T-cell (primary cell): ENCODE measurements at places on chromosomes 5 and 9. TPM values are rescaled to one million over a fixed set of nuclear protein-coding genes. Genes with fewer than 3 reads are reported as not detected.

Gene PDE6A
- not detected for total RNA-seq

GRCh38 chr5:6273090-6273735 lies 105.1 kb downstream of the MED10 start:
- H3K4me1 ChIP-seq = no peaks in the 10 kb centered on the region
- H3K27me3 ChIP-seq = no peaks in the 10 kb centered on the region
- H3K4me3 ChIP-seq = no peak overlapping the region
- no peaks in the 10 kb centered on the region for H3K36me3 ChIP-seq
- no peak overlapping the region for H3K27ac ChIP-seq

- no peak overlapping the region for H3K4me3 ChIP-seq
- no peak for DNase-seq
- H3K36me3 ChIP-seq = no peaks in the 10 kb centered on the region
- no peaks in the 10 kb centered on the region for H3K27me3 ChIP-seq
- H3K27ac ChIP-seq = no peak overlapping the region
- H3K4me1 ChIP-seq = no peaks in the 10 kb centered on the region
Measured at GRCh38 chr9:27433631-27434325, 90.3 kb upstream of the IFNK start.

- H3K27me3 ChIP-seq = peaks cover 17% of the 10 kb centered on the region
- H3K27ac ChIP-seq = no peak overlapping the region
- peaks cover 11% of the 10 kb centered on the region for H3K4me1 ChIP-seq
- H3K4me3 ChIP-seq = no peak overlapping the region
- no peaks in the 10 kb centered on the region for H3K36me3 ChIP-seq
Measured at GRCh38 chr9:93204470-93205043, 20.6 kb downstream of the WNK2 start.

DNA sequence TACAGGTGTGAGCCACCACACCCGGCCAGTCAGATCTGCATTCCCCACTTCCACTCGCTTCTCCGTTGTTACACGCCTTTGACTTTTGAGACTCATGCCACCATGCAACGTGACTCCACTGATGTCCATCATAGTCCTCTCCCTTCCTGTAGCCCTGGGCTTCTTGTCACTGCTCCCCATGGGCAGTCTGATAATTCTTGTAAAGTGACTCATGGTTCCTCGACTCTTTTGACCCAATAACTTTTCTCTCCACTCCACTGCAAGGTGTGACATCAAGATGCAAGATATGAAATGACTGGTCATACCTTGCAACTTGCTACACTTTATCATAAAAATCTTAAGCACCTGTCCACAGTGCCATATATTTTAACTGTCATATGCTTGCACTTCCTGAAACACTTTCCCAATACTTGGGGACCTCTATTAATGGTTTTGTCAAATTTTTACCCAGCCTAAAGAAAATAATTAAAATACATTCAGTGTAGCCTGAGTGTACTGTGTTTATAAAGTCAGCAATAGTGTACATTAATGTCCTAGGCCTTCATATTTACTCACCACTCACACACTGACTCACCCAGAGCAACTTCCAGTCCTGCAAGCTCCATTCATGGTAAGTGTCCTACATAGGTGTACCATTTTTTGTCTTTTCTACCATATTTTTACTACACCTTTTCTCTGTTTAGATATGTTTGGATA lies 18.6 kb upstream of the ANKRD18A start:
- no peak for DNase-seq
- H3K27me3 ChIP-seq = peaks cover 1% of the 10 kb centered on the region
- H3K36me3 ChIP-seq = no peaks in the 10 kb centered on the region
- H3K4me3 ChIP-seq = no peak overlapping the region
- no peaks in the 10 kb centered on the region for H3K4me1 ChIP-seq

DNA sequence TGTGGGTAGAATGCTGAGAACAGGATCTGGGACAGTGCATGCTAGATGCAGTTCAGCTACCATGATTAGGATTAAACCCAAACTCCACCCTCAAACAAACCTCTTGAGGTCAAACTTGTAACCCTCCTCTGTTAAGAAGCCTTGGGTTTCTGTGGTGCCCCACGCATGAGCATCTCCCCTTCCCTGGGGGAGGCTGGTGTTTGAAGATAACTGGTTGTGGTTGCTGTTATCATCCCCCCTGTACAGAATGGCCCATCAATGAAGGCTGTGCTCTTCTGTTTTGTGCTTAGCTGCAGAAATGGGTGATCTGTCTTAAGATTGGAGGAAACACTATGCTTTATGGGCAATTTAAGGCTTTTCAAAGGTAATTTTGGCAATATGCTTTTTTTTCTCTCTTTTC lies 4.4 kb upstream of the DAB2IP start:
- H3K4me1 ChIP-seq = no peaks in the 10 kb centered on the region
- no peak overlapping the region for H3K27ac ChIP-seq
- H3K27me3 ChIP-seq = peaks cover 40% of the 10 kb centered on the region
- DNase-seq = no peak
- H3K36me3 ChIP-seq = no peaks in the 10 kb centered on the region

- H3K27ac ChIP-seq = no peak overlapping the region
- DNase-seq = no peak
- H3K4me3 ChIP-seq = no peak overlapping the region
- H3K27me3 ChIP-seq = peaks cover 13% of the 10 kb centered on the region
- no peaks in the 10 kb centered on the region for H3K36me3 ChIP-seq
Measured at GRCh38 chr9:133729617-133730281, 8.4 kb downstream of the SARDH start.

Gene CDH12
- total RNA-seq = not detected

- H3K27ac ChIP-seq = no peak overlapping the region
- H3K27me3 ChIP-seq = no peaks in the 10 kb centered on the region
- H3K4me1 ChIP-seq = no peaks in the 10 kb centered on the region
- no peak for DNase-seq
- no peak overlapping the region for H3K4me3 ChIP-seq
Measured at GRCh38 chr9:134879664-134880483, 736 bp upstream of the FCN2 start.

DNA sequence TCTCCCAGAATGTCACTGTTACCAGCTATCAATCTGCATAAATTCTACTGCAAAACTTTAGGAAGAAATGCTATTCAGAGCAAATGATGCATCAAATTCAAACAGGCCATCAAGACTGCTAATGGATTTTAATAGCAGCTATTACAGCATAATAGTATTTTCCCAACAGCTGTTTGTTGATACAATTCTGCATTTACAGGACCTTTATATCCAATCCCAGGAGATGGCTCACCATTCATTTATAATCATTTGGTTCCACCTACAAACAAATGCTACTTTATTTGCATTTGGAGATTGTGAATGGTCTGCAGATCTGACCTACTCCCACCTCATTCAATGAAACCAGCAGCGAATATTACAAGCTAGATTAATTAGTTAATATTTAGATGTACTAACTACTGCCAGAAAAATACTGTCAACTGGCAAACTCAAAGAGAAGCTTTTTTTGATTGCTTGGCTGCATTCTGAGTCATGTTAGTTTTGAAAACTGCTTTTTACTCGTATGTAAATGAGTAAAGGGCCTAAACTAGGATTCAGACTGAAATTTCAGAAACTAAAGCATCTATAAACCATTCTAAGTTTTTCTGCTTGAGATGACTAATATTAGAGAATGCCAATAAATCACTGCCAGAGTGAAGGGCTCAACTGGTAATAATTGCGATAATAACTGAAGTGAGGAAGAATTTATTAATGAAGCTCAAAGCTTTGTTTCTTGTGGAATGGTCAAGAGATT lies 7.1 kb upstream of the PCA3 start:
- H3K4me3 ChIP-seq = no peak overlapping the region
- H3K27me3 ChIP-seq = no peaks in the 10 kb centered on the region
- H3K4me1 ChIP-seq = no peaks in the 10 kb centered on the region
- no peaks in the 10 kb centered on the region for H3K36me3 ChIP-seq
- H3K27ac ChIP-seq = no peak overlapping the region

DNA sequence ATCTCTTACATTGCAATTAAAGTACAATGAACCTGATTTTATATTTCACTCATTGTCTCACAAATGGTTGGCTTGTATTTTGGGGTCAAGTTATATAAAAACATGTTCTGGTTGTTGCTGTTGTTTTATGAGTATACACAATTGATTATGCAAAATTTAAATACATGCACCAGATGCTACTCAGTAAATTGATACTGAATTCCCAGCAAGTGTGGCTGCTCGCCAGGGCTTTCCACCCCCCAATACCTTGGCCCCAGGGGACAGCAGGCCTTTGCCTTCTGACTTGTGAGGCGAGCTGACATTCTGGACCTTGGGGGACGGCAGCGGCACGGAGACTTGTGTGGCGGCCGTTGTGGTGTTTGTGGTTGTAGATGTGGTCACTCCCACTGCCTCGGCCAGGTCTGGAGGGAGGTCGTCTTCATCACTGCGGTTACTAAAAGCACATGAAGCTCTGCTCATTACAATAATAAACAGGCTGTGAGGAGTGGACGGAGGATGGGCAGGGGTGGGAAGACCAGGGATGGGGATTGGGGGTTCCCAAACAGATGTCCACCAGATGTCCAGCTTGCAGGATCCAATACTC lies 27.0 kb upstream of the FRRS1L start:
- H3K36me3 ChIP-seq = no peaks in the 10 kb centered on the region
- no peak overlapping the region for H3K27ac ChIP-seq
- no peak overlapping the region for H3K4me3 ChIP-seq

DNA sequence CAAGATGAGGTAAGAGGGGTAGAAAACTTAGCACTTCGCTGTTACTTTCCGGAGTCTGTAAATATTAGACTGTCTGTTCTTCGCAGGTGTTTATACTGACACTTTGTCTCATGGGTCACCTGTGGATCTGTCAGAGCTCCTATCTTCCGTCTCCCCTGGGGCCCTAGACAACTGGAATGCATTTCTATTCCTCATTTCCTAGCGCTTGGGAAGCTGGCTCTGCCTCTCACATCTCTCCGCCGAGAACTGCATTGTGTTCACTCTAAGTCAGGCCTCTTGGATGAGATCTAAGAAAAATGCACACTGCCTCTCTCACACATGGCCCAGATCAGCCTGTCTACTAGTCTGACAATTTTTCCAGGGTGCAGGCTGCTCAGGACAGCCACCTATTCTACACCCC lies 39.5 kb downstream of the PCA3 start:
- no peak overlapping the region for H3K4me3 ChIP-seq
- no peaks in the 10 kb centered on the region for H3K4me1 ChIP-seq
- no peak overlapping the region for H3K27ac ChIP-seq
- DNase-seq = no peak

GRCh38 chr5:944992-945685 lies 52.5 kb downstream of the TRIP13 start:
- H3K4me1 ChIP-seq = no peaks in the 10 kb centered on the region
- peaks cover 60% of the 10 kb centered on the region for H3K27me3 ChIP-seq
- H3K4me3 ChIP-seq = no peak overlapping the region
- no peak overlapping the region for H3K27ac ChIP-seq

GRCh38 chr5:141637123-141637766 lies 448 bp downstream of the RELL2 start:
- peak; percentile 47 for DNase-seq
- H3K36me3 ChIP-seq = peaks cover 3% of the 10 kb centered on the region
- no peaks in the 10 kb centered on the region for H3K27me3 ChIP-seq
- peak overlapping the region; percentile 76 for H3K27ac ChIP-seq
- peak overlapping the region; percentile 90 for H3K4me3 ChIP-seq

Gene MLANA
- not detected for total RNA-seq

- DNase-seq = no peak
- no peak overlapping the region for H3K4me3 ChIP-seq
- H3K4me1 ChIP-seq = no peaks in the 10 kb centered on the region
- no peak overlapping the region for H3K27ac ChIP-seq
- H3K36me3 ChIP-seq = no peaks in the 10 kb centered on the region
Measured at GRCh38 chr9:77531400-77531799, 116.7 kb downstream of the GNA14 start.

- H3K4me1 ChIP-seq = no peaks in the 10 kb centered on the region
- no peak for DNase-seq
- no peak overlapping the region for H3K4me3 ChIP-seq
- H3K27ac ChIP-seq = no peak overlapping the region
- H3K36me3 ChIP-seq = no peaks in the 10 kb centered on the region
- no peaks in the 10 kb centered on the region for H3K27me3 ChIP-seq
Measured at GRCh38 chr5:17156463-17156862, 61.0 kb upstream of the BASP1 start.

Gene HMCN2
- total RNA-seq = not detected

DNA sequence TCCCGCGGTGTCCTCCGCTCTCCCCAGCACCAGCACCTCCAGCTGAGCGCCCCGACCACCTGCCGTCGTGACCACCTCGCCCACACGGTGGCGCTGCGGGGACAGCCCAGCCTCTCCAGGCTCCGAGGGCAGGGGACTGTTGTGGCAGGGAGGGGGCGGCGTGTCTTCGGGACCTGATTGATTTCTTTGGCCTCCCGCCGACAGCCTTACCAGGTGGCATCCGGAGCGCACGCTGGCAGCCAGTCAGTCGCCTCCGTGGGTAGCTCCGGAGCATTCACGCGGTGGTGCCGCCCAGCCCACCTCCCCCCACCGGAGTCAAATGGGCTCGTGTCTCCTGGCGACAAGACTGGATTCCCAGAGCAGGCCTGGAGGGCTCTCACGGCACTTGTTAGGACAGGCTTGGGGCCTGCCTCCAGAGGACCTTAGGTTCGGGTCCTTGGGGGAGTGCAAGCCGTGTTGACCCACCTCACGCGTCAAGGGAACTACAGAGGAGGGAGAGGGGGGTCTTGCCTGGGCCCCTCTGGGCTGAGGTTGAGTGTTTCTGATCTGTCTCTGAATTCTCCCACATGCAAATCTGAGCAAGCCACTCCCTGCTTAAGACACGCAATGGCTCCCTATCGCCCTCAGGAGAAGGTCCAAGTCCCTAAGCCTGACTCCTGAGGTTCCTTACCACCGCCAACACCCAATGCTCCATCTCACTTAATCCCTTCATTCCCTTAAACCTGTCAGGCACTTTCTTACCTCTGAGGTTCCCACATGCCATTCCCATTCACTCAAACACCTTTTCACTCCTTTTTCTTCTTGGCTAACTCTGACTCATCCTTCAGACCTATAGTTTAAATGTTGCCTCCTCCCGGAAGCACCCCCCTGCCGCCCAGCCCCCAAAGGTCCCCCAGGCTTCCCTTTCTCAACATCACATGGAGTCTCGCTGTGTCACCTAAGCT lies 51.2 kb upstream of the GGTA1 start:
- no peak overlapping the region for H3K4me3 ChIP-seq
- no peak overlapping the region for H3K27ac ChIP-seq
- no peaks in the 10 kb centered on the region for H3K36me3 ChIP-seq
- DNase-seq = peak; percentile 59
- H3K27me3 ChIP-seq = no peaks in the 10 kb centered on the region

DNA sequence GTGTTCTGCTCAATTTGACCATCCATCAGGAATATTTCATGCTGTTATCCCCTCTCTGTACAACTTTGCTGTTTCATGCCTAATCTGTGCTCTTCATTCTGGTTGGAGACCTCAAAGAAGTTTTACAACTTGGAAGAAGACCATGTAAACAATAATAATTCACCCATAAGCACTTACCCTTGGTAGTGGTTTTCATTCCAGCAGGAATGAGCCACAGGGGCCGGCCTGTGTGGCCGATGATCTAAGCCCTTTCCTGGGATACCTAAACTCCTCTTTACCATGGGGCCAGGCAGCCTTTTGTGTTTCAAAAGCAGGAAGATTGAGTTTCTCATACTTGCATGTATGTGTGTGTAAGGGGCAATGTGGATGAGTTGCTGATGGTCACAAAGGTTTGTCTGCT lies 165.0 kb downstream of the FGF1 start:
- no peak overlapping the region for H3K4me3 ChIP-seq
- no peak for DNase-seq
- no peaks in the 10 kb centered on the region for H3K27me3 ChIP-seq
- no peaks in the 10 kb centered on the region for H3K4me1 ChIP-seq
- H3K27ac ChIP-seq = no peak overlapping the region

Gene SLC6A19
- total RNA-seq = not detected

- no peaks in the 10 kb centered on the region for H3K4me1 ChIP-seq
- no peak for DNase-seq
- no peak overlapping the region for H3K4me3 ChIP-seq
- no peak overlapping the region for H3K27ac ChIP-seq
Measured at GRCh38 chr9:14522627-14523379, 170.4 kb downstream of the ZDHHC21 start.

Gene SHOC1
- not detected for total RNA-seq

- H3K4me3 ChIP-seq = no peak overlapping the region
- peaks cover 28% of the 10 kb centered on the region for H3K27me3 ChIP-seq
- no peak overlapping the region for H3K27ac ChIP-seq
Measured at GRCh38 chr5:171317230-171317629, 8.2 kb downstream of the TLX3 start.
